ENCODE measurements at places on chromosomes 4 and X.
A peak's percentile ranks its signal among the peaks of the same experiment; 100 is the strongest.

GRCh38 chr4:77193511-77194102 lies 36.6 kb downstream of the CCNG2 start:
- peak; percentile 96 for DNase-seq

DNA sequence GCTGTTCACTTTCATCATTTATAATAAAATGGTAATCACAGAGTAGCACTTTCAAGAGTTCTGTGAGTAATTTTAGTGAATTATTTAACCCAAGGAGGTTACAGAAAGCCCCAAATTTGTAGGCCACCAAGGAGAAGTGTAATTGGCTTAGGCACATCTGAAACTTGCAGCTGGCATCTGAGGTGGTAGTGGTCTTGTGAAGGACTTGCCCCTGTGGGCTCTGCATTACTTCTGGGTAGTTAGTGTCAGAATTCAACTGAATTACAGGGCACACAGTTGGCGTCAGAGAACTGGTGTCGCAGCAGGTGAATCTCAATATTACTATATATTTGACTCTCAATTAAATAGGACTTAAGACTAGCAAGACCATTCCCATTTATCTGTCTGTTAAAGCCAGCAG lies 36.9 kb downstream of the GPR174 start:
- no peak for DNase-seq

DNA sequence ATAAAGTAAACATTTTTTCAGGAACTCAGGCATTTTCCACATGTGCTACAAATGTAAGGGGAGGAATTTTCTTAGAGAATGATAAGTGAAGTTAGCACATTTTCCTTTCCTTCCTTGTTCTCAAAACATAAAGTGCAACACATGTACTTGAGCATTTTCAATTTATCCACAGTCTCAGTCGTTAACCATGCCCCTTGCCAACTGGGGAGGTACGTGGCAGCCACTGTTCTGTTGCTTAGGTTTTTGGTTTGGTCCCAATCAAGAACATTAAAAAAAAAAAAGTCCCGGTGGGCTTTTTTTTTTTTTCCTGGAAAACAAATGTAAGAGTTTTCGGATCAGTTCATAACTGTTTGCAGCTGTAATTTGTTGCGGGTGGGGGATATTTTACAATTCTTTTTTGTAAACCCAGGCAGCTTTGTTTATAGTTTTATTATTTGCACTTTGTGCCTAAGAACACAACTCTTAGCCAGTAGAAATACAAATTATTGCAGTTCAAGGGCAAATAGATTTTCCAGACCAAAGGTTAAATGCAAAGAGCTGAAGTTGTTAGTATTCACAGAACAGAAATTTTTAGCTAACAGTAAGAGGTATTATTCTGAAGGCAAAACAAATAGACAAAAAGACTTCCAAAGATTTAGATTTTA lies 112.1 kb upstream of the NAP1L5 start:
- no peak for DNase-seq

DNA sequence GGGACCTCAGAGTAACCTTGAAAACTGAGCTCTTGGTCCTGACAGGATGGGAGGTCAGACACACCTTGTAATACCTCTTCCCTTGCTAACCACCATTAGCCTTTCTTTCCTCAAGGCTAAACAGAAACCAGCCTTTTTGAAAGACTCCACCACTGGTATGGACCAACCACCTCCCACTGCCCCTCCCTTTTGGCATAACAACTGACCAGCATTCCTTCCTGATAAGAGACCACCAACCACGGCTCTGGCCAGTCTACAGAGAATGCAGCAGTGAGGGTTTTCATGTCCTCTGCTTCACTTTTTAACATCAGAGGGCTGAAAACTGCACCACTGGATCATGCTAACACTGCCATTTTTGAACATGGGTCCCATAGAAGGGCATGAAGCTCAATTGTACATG lies 100.2 kb upstream of the MID1IP1 start:
- no peak for DNase-seq

DNA sequence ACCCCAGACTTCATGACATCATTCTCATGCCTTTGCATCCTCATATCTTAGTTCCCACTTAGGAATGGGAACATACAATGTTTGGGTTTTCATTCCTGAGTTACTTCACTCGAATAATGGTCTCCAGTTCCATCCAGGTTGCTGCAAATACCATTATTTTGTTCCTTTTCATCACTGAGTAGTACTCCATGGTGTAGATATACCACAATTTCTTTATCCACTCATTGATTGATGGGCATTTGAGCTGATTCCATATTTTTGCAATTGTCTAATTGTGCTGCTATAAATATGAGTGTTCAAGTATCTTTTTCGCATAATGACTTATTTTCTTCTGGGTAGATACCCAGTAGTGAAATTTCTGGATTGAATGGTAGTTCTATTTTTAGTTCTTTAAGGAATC lies 1026.8 kb downstream of the STPG2 start:
- no peak for DNase-seq

DNA sequence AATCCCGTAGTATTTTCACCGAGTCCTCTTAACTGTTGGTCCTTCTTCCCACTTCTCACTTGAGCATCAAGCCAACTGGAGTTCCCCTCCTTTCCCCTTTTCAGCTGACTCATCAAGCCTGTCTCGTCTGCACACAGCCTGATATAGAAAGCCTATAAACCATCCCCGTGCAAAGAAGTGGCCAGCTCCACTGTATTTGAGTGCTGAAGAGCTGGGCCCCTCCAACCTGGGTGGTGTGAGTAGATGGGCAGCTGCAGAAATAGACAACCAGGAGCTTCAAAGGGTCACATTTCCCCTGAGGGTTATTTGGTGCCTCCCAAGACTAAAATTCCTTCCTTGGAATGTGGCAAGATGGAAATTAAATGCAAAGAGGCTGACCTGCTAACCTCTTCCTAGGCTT lies 199.7 kb downstream of the HS6ST2 start:
- no peak for DNase-seq

DNA sequence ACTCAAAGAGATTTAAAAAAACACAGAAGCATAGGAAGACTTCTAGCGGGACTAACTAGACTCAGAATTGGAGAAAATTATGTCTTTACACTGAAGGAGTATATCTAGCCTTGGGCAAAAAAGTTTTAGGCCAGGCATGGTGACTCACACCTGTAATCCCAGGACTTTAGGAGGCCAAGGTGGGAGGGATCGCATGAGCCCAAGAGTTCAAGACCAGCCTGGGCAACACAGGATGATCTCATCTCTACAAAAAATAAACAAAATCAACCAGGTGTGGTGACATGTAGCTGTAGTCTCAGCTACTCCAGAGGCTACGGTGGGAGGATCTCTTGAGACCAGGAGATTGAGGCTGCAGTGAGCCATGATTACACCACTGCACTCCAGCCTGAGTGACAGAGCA lies 99.5 kb downstream of the NEUROG2 start:
- no peak for DNase-seq

DNA sequence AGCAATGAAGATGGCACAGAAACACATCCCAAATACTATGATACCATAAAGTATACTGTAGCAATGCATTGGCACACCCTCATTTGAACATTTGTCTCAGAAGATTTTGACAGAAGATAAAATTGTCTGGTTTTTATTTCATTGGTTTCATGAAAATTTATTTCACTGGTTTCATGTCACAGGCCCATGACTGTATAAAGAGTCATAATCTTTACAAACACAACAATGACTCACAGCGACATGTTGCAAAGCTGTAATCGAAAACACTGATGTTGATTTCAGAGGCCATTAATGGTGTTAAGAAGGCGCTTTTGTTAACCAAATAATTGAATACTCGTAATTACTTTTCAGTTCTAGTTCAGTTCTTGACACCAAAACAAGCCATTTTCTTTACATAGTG lies 8.1 kb upstream of the DTHD1 start:
- no peak for DNase-seq

- DNase-seq = no peak
Observed at GRCh38 chr4:166501941-166502382, 628.9 kb downstream of the TLL1 start.

DNA sequence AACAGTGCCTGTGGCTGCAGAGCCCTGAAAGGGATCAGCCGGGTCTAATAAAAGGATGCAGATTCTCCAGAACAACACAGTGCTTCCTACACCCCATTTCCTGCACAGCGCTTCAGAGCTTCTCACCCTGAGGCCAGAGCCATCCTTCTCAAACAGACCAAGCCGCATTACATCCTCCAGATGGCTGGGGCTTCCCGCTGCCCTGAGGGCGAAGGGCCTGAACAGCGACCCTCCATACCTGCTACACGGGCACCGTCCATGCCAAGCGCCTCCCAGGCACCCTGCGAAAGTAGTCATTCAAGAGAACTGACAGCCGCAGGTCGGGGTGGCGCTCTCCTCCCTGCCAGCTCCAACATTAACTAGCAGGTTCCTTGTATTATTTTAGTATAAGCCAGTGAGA lies 36.5 kb downstream of the ACOX3 start:
- no peak for DNase-seq

DNA sequence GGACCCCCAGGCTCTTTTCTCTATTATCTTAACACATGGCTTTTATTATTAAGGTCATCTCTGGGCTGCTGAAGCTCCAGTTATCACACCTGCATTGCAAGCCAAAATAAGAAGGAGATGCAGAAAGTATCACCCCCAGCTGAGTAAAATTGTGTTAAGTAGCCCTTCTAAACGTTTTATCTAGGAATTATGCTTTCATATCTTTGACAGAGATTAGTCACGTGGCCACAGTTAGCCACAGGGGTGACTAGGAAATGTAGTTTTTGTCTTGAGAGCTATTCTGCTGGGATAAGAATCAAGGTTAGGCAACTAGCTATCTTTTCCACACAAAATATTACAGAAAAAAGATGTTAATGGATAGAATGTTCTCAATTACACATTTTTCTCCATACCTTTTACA lies 102.1 kb downstream of the ANXA3 start:
- no peak for DNase-seq

GRCh38 chrX:443536-444210 lies 57.0 kb upstream of the PPP2R3B start:
- DNase-seq = no peak

- DNase-seq = no peak
Observed at GRCh38 chr4:166042510-166043055, 169.5 kb downstream of the TLL1 start.

GRCh38 chrX:134601240-134601765 lies 57.0 kb downstream of the PLAC1 start:
- DNase-seq = no peak

- DNase-seq = no peak
Observed at GRCh38 chr4:34039766-34040165, 2204.5 kb downstream of the ARAP2 start.

DNA sequence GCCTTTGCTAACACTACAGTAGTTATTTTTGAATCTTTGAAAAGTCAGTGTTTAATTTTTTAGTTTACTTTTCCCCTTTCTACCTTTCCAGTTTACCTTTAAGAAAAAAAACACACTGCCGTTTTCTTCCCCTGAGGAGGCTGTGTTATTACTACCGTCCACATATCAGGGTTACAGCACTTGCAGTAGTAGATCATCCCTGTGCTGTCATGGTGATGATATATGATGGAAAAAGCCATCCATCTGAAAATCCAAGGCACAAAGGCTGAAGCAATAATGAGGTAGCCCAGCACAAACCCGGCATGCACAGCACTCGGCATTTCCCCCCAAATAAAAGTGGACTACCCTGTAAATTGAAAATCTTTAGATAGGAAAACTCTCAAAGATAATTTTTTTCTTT lies 258.7 kb downstream of the CXXC4 start:
- no peak for DNase-seq

DNA sequence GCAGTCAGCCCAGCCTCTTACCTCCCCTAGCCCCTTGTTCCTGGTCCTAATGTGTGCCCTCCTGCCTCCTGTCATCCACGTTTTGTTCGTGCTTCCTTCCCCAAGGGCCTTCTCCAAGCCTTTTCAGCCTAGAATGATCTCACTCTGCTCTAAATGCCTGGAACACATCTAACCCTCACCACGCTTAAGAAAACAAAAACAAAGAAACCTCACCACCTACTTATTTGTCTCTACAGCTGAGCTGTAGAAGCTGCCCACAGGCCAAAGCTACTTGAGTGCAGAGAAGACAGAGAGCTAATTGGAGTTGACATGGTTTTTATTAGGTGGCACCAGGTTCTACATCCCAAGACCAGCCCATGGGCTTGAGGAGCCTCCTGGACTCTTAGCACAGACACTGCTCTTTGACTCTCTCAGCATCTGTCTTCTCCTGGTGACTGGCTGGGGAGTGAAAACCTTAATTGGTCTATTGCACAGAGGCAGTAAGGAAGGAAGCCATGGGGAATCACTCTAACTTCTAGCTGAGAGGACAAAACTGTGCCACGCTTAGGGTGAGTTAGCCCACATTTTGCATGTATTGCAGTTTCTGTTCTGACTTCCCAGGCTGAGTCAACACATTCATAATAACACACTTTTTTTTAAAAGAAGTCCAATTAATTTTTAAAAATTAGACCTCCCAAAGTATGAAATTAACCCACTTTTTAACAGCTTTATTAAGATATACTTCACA lies 52.3 kb upstream of the PDK3 start:
- DNase-seq = no peak

DNA sequence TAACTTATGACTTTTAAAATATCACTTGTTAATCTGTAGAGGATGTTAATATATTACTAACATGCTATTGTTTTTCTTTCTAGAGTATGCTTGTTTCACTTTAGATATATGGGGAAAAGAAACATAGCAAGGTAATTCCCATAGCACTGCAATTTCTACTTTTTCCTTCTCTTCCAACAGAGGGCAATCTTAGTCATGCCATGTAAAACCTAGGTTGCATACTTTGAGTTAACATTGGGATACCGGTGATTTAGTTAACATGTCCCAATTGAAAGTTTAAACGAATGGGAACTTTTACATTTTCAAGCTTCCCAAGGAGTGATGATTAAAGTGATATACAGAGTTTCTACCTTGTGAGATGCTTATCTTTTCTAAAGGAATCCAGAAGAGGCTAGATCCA lies 89.4 kb upstream of the IL13RA1 start:
- DNase-seq = no peak

GRCh38 chr4:173492315-173492714 lies 37.7 kb downstream of the HAND2 start:
- no peak for DNase-seq

DNA sequence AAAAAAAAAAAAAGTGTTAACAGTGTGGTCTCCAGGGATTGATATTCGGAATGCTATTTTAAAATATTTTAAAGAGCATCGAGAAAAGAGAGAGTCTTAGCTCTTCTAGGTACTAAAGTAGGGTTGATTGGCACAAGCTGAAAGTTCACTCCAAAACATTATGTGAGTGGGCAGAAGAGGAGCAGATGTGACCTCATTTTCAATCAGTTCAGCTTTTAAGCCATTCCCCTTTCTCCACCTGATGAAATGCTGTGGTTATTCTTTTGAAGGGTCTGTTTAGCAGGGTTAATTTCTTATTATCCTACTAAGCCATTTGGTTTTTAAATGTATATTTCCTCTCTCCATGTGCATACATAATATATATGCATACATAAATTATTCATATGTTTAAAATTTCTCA lies 69.2 kb downstream of the GALNT7 start:
- DNase-seq = no peak

Measured in MV-4-11 (cell line).